GM23248 (cell line): ENCODE measurements at places on chromosomes 1 and 21.

DNA sequence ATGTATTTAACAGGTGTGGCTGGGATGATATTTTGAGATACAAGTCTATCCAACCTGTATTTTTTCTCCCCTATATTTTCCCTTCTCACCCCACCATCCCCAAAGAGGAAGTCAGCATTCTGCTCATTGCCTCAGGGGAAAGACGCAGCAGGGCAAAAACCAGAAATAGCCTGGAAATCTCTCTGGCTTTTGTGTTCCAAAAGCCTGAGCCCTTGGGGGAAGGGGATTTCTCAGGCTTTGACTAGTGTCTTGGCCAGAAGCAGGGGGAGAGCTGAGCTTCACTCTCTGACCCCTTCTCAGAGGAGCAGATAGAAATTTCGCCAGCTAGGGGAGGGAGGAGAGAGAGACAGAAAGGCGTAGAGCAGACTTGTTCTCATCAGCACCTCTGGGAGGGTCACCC, 244.7 kb downstream of the RRAGC start:
- DNase-seq: no peak

DNA sequence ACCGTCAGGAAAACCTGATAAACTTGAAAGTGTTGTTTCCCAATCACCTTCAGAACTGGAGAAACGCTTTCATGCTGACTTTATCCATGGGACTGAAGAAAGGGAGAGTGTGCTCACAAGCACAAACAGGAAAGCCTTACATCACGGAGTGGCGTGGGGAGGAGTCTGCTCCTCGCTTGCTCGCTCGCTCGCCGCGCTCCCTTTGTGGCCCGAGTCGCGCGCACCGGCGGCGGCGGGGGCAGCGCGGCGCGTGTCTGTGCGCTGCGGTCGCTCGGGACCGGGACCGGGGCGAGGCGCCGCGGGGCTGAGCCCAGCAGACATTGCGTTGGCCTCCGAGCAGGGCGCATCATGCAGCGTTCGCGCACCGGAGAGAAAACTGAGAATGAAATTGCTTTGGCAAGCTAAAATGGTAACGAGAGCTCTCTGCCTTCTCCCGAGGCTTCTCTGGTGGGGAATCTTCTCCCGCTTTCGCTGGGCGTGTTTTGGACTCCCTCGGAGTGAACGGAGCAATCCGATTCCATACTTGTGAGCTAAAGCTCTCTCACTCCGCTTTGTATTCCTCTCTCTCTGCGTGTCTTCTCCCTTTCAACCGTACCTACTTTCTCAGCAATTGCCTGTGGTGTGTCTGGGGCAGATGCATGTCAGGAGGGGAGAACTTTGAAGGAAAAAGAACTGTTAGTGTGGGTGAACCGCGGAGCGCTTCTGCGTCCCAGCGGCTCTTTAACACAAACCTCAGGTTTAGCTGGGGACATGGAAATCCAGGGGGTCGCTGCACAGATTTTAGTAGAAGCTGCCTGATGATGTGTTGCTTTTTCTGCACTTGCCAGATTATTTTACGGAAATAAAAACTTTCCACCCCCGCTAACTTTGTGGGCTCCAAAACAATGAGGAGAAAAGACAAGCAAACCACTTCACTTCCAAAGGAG, at the start of gene RGL1:
RGL1 (plus strand) TSS at position 205 of the 926 bp plus-strand sequence; CDS start at position 383, 178 bp downstream.
- DNase-seq: peak; percentile 90

GRCh38 chr1:198638894-198639635, at the start of gene PTPRC:
PTPRC (plus strand) TSS chr1:198639040; CDS start chr1:198639269, 229 bp downstream.
- no peak for DNase-seq

- peak; percentile 7 for DNase-seq
These were observed 49.9 kb downstream of the SUCO start for GRCh38 chr1:172582889-172583288.

- no peak for DNase-seq
These were observed 18.4 kb downstream of the LORICRIN start for GRCh38 chr1:153277852-153278251.

- DNase-seq: peak; percentile 78
These were observed 31.1 kb downstream of the AHDC1 start for GRCh38 chr1:27572679-27573426.

DNA sequence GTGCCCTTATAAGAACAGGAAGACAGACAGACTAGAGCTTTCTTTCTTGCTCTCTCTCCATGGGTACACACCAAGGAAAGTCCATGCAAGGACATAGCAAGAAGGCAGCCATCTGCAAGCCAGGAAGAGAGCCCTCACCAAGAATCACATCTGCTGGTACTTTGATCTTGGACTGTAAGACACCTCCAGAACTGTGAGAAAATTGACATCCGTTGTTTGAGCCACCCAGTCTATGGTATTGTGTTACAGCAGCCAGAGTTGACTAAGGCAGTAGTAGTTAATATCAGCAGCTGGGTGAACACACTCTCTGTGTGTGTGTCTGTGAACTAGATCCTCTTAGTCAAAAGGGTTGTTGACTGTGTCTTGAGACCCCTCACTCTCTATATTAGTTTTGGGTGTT, 53.8 kb upstream of the PPP2R5A start:
- no peak for DNase-seq

DNA sequence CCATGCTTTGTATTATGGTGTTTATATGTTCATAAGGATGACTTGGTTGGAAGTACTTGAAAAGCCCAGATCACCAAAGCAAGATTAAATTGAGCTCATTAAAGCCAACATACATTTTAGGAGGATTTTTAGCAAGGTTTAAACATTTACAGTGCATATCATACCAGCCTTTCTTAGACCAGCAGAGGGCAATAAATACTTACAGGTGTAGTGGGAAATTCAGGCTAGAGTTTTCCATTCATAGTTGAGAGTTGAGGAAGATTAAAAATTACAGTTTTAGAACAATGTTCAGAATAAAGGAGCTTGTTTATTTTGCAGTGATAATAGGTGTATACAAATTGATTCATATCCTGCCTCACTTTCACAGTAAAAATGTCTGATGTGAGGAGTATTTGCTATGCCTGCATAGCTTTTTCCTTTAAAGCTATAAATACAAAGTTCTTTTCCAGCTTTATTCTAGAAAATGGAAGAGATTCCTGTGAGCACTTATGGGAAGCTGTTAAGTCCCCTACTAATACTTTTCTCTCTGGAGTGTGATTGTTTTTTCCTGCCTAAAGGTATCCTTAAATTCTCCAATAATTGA, 35.3 kb downstream of the DTL start:
- peak; percentile 79 for DNase-seq
